Ascending aorta (tissue), 2 donors: ENCODE measurements at places on chromosomes 5 and 9. TPM values are rescaled to one million over a fixed set of nuclear protein-coding genes. Genes with fewer than 3 reads are reported as not detected.

DNA sequence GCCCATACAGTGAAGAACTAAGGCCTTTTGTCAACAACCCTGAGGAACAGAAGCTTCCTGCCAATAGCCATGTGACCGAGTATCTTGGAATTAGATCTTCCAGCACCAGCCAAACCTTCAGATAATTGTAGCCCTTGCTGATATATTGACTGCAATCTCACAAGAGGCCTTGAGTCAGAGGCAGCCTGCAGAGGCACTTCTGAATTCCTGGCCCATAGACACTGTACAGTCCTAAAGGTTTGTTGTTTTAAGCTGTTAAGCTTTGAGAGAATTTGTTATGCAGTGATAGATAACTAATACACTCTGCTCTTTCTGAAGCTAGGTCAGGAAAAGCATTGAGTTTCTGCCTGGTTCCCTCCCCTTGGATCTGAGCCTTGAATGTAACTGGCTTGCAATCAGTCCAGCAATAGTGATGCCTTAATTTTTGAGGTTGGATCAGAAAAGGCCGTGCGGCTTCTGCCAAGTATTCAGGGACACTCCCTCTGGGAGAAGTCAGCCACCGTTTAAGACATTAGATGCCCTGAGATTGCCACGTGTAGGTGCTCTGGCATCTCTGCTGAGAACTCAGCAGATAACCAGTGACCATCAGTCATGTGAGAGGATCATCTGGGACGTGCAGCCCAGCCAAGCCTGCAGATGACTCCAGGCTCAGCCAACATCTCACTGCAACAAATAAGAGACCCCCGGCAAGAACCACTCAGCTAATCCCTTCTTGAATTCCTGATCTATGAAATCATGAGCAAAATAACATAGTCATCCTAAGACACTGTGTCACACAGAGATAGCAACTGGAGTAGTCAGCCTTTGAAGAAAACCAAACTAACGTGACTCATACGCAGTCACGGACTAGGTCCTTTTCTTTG, 126.8 kb upstream of the STC2 start:
- H3K4me3 ChIP-seq: no peak overlapping the region
- H3K4me1 ChIP-seq: peaks cover 2% of the 10 kb centered on the region
- DNase-seq: no peak
- no peaks in the 10 kb centered on the region for H3K36me3 ChIP-seq
- no peaks in the 10 kb centered on the region for H3K27me3 ChIP-seq

SPDL1 gene
- 5.5 TPM for total RNA-seq

DNA sequence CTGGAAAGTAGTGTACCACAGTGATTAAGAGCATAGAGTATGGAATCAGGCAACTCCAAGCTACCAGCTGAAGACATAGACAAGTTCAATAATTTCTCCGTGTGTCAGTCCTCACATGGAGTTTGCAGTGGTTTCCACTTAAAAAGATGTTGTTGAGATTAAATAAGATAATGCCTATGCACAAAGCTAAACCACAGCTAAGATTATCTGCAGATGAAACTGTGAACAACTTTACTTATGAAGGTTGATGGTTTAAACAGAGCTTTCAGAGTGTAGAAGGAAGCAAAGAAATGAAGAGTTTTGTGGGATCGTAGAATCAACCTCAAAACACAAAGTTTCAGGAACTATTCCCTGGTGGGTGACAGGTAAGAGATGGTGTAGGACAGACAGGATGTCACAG, 223.5 kb upstream of the IL12B start:
- no peaks in the 10 kb centered on the region for H3K27me3 ChIP-seq
- no peak for DNase-seq
- H3K36me3 ChIP-seq: no peaks in the 10 kb centered on the region
- no peak overlapping the region for H3K4me3 ChIP-seq

C5orf58 gene
- not detected for total RNA-seq

DNA sequence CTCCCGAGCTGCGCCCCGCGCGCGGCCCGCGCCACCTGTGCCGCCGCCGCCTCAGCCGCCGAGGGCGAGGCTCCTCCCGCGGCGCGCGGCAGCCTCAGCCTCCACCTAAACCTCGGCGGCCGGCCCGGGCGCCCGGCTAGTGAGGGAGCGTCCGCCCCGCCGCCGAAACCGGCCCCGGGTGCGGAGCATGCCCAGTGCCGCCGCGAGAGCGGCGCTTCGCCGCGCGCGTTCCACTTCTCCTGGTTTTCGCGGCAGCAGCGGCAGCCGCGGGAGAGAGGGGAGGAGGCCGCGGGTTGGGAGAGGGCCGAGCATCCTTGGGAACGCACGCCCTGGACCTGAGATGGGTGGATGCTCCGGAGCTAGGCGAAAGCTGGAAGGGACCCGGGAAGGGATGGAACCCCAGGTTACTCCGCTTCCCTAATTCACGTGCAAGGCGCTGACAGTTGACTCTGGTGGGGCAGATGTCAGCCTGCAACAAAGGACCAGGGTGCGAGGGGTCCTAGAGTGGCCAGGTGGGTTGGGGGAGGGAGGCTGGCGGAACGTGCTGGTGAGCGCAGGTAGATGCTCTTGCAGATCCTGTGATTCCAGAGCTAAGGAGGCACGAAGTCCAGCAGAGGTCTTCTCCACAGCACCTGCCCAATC, at the start of gene CTNND2:
CTNND2 (minus strand) TSS at position 182 of the 642 bp plus-strand sequence. CDS start 593 bp downstream, outside the sequence.
- H3K27ac ChIP-seq: no peak within 1 kb of the TSS
- peak within 1 kb of the TSS; percentile 46 for H3K4me3 ChIP-seq
- no peaks in the 10 kb centered on the region for H3K36me3 ChIP-seq
- no peaks in the 10 kb centered on the region for H3K27me3 ChIP-seq

DNA sequence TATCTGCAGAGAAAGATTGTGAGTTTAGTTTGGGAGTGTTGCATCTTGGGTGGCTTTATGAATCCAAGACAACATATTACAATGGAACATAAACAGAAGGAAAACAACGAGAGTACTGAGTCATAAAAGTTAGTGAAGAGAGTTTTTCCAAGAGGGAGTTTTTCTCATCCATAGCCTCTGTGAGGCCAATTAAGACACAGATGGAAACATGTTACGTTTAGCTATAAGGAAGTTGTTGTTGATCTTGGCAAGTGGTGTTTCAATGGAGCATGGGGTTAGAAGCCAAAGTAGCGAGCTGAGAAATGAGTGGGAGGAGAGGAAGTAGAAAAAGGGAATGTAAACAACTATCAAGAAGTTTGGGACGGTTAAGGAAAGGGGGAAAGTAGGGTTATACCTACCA, 53.3 kb upstream of the SPATA31D4 start:
- no peak overlapping the region for H3K27ac ChIP-seq
- DNase-seq: no peak
- no peaks in the 10 kb centered on the region for H3K36me3 ChIP-seq
- H3K4me3 ChIP-seq: no peak overlapping the region
- H3K4me1 ChIP-seq: no peaks in the 10 kb centered on the region
- no peaks in the 10 kb centered on the region for H3K27me3 ChIP-seq

DMRT3 gene
- not detected for total RNA-seq

DNA sequence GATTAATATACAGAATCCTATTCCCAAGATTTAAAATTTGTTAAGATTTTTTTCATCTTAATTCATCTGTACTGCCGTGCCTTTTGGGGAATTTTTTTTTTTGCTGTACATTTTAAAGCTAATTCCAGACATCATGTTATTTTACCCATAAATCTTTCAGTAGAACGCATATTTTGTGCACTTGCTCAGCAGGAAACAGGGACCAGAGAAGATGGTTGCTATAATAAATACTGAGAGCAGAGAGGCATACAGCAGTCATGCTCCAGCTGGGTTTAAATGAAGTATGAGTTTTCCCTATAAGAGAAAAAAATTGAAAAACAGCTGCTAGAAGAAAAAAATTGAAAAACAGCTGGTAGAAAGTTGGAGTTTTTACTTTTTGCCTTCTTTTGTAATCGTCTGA, 196.9 kb upstream of the PUM3 start:
- no peaks in the 10 kb centered on the region for H3K27me3 ChIP-seq
- H3K4me3 ChIP-seq: no peak overlapping the region
- H3K36me3 ChIP-seq: no peaks in the 10 kb centered on the region
- no peaks in the 10 kb centered on the region for H3K4me1 ChIP-seq
- no peak for DNase-seq

DNA sequence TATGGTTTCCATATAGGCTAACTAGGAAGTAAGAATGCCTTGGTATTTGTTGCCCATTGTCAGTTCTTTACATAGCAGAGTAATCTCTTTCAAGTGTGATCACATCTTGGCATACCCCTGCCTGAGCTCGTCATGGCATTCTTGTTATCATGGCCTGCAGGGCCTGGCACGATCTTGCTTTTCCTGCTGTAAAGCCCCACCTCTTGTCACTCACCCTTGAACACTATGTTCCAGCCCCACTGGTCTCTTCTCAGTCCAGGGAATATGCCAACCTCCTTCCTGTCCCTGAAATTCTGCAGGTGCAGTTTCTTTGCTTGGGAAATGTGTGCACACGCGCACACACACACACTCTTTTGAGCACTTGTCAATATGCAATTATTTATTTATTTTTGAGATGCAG, 250.2 kb upstream of the DMRT1 start:
- H3K4me1 ChIP-seq: no peaks in the 10 kb centered on the region
- no peaks in the 10 kb centered on the region for H3K36me3 ChIP-seq
- H3K27me3 ChIP-seq: no peaks in the 10 kb centered on the region
- H3K4me3 ChIP-seq: no peak overlapping the region

ST6GALNAC4 gene
- 134 TPM for total RNA-seq

SEMA4D gene
- 13.5 TPM for total RNA-seq

GRCh38 chr9:107222020-107222522, 61.0 kb upstream of the RAD23B start:
- H3K27me3 ChIP-seq: no peaks in the 10 kb centered on the region
- no peak overlapping the region for H3K4me3 ChIP-seq
- no peak overlapping the region for H3K27ac ChIP-seq
- no peaks in the 10 kb centered on the region for H3K4me1 ChIP-seq
- H3K36me3 ChIP-seq: no peaks in the 10 kb centered on the region

GRCh38 chr5:89178541-89178940, 295.6 kb upstream of the MEF2C start:
- H3K4me3 ChIP-seq: no peak overlapping the region
- no peak for DNase-seq
- no peaks in the 10 kb centered on the region for H3K36me3 ChIP-seq
- H3K4me1 ChIP-seq: no peaks in the 10 kb centered on the region

KIF12 gene
- total RNA-seq: not detected

SCGB3A2 gene
- total RNA-seq: not detected

- H3K27ac ChIP-seq: no peak overlapping the region
- DNase-seq: no peak
- H3K4me3 ChIP-seq: no peak overlapping the region
- no peaks in the 10 kb centered on the region for H3K27me3 ChIP-seq
- peaks cover 15% of the 10 kb centered on the region for H3K4me1 ChIP-seq
- H3K36me3 ChIP-seq: peaks cover 52% of the 10 kb centered on the region
Observed at GRCh38 chr9:135910216-135910615, 2.9 kb upstream of the CAMSAP1 start.

DNA sequence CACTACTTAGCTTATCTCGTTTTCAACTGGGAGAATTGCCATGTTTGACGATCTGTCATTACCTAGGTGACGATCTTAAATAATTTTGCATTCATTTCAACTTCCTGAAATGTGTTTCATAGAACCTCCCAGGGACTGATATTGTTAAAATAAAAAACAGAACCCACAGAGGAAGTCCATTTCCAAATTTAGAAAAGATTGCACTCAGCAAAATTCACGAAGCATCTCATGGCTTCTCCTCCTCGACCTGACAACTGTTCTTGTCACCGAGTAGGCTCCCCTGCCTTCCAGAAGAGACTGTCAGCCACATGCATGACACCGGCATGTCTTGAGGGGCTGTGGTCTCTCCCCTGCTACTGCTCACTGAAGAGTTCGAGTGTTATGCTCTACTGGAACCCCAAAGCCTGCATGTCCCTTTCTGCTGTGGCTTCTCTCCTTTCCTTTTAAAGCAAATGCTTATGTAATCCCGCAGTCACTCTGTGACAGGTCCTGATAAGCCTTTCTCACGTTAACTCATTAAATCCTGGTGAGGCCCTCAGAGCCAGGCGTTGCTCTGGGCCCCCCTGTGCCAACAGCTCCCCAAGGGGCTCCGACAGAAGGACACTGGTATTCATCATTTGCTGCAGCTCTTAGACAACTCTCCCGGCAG, 26.8 kb upstream of the ANKRD33B start:
- no peak for DNase-seq
- H3K4me1 ChIP-seq: peaks cover 3% of the 10 kb centered on the region
- no peak overlapping the region for H3K27ac ChIP-seq
- peak overlapping the region; percentile 44 for H3K4me3 ChIP-seq
- H3K36me3 ChIP-seq: no peaks in the 10 kb centered on the region

- DNase-seq: no peak
- H3K27ac ChIP-seq: peak overlapping the region; percentile 98
- no peaks in the 10 kb centered on the region for H3K27me3 ChIP-seq
- H3K36me3 ChIP-seq: no peaks in the 10 kb centered on the region
- H3K4me1 ChIP-seq: peaks cover 47% of the 10 kb centered on the region
Observed at GRCh38 chr5:14144586-14145434, 1.7 kb downstream of the TRIO start.

SPATA31C1 gene
- not detected for total RNA-seq

PCDHGB5 gene
- 19.6 TPM for total RNA-seq

DNA sequence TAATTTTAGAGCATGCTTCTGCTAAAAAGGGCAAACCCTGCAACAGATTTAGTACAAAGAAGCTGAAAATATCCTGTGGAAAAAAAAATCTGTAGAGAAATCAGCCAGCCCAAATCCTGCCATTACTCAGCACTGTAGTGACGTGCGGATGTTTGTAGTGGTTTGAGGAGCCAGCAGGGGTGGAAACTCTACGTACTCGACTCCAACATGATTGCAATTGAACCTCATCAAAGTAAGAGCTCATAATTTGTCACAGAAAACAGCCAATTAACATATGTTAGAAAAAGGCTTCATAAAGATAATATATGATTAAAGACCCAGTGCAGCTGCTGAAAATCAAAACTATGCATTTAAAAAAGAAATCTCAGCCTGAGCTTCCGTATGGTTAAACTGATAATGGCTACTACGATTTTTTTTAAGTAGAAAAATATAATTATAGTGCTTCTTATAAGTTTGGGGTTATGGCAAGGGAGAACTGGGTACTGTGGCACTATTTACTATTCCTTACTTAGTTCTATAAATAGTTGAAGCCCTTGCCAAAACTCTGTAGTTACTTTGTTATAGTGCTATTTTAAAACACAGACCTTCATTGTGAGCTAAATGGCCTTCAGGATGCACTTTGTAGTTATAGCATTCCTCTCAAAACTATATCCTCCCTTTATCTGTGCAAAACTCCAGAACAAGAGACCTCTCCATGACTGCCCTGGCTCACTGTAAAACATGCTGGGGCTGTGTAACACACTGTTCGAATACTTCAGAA, 49.4 kb downstream of the MEF2C start:
- peak overlapping the region; percentile 91 for H3K27ac ChIP-seq
- peak; percentile 89 for DNase-seq
- H3K4me1 ChIP-seq: peaks cover 52% of the 10 kb centered on the region

TMEM171 gene
- total RNA-seq: not detected

- H3K27me3 ChIP-seq: no peaks in the 10 kb centered on the region
- H3K27ac ChIP-seq: no peak overlapping the region
- no peak overlapping the region for H3K4me3 ChIP-seq
- H3K4me1 ChIP-seq: peaks cover 4% of the 10 kb centered on the region
- H3K36me3 ChIP-seq: no peaks in the 10 kb centered on the region
Observed at GRCh38 chr5:175290379-175290778, 153.6 kb downstream of the DRD1 start.

- H3K36me3 ChIP-seq: no peaks in the 10 kb centered on the region
- H3K4me1 ChIP-seq: peaks cover 14% of the 10 kb centered on the region
- DNase-seq: no peak
Observed at GRCh38 chr9:112755016-112755427, 4.5 kb downstream of the SNX30 start.

- H3K27ac ChIP-seq: peak overlapping the region; percentile 91
- H3K4me3 ChIP-seq: peak overlapping the region; percentile 59
- no peaks in the 10 kb centered on the region for H3K27me3 ChIP-seq
- peaks cover 33% of the 10 kb centered on the region for H3K4me1 ChIP-seq
- peaks cover 15% of the 10 kb centered on the region for H3K36me3 ChIP-seq
Observed at GRCh38 chr9:710951-711745, 130.3 kb upstream of the DMRT1 start.

CARTPT gene
- 12.7 TPM for total RNA-seq

- H3K4me3 ChIP-seq: no peak overlapping the region
- no peak for DNase-seq
- no peaks in the 10 kb centered on the region for H3K27me3 ChIP-seq
- no peaks in the 10 kb centered on the region for H3K36me3 ChIP-seq
Observed at GRCh38 chr5:53350368-53350767, 130.1 kb upstream of the FST start.
